Panc1 (cell line): ENCODE measurements at places on chromosomes 7 and 10. TPM values are rescaled to one million over a fixed set of nuclear protein-coding genes. Genes with fewer than 3 reads are reported as not detected.

Gene MMRN2
- 1.0 TPM for total RNA-seq

Gene PDGFA
- 18.5 TPM for total RNA-seq

Gene FGL2
- total RNA-seq = not detected

DNA sequence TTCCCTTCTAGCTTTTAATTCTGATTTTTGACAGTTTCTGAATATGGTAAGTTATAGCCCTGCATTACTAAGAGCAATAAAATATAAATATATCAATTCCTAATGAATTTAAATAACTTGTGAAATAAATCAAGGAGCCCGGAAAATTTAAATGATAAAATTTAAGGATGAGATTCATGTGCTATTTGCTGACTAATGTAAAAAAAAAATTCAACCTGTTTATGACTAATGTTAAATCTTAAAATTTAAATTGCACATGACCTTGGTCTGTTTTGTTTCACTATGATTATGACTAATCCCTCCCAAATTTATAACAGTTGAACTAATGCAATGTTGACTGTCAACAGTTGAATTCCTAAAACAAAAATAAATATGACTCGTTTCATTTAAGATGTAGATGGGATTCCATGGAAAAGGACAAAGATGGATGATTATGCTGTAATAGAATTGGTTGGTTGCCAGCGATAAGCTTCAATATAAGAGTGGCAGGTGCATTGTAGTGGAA is 419.9 kb downstream of the NRG3 start:
- H3K4me1 ChIP-seq = no peaks in the 10 kb centered on the region
- DNase-seq = no peak
- H3K27me3 ChIP-seq = no peaks in the 10 kb centered on the region
- no peaks in the 10 kb centered on the region for H3K36me3 ChIP-seq
- H3K27ac ChIP-seq = no peak overlapping the region

DNA sequence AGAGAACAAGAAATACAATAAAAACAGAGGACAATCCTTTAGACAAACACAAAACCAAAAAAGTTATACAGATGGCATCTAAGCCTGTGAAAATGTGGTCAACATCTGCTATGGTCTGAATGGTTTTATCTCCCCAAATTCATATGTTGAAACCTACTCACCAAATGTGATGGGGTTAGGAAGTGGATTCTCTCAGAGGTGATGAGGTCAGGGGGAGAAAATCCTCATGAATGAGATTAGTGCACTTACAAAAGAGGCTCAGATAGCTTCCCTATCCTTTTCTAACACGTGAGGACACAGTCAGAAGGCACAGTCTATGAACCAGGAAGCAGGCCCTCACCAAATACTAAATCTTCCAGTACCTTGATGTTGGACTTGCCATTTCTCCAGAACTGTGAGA is 147.8 kb upstream of the GPR22 start:
- no peaks in the 10 kb centered on the region for H3K36me3 ChIP-seq
- no peak overlapping the region for H3K27ac ChIP-seq
- H3K27me3 ChIP-seq = no peaks in the 10 kb centered on the region
- H3K4me3 ChIP-seq = no peak overlapping the region

DNA sequence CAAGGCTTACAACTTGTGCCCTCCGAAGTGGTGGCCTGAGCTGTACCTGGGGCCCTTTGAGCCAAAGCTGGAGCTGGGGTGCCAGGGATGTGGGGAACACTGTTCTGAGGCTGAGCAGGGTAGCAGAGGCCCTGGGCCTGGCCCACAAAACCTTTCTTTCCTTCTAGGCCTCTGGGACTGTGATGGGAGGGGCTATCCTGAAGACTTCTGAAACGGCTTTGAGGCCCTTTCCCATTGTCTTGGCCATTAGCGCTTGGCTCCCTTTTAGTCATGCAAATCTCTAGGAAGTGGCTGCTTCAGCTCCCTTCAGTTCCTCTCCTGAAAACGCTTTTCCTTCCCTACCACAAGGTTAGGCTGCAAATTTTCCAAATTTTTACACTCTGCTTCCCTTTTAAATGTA is 16.8 kb upstream of the CRYGN start:
- no peaks in the 10 kb centered on the region for H3K27me3 ChIP-seq
- H3K36me3 ChIP-seq = no peaks in the 10 kb centered on the region
- H3K27ac ChIP-seq = peak overlapping the region; percentile 98
